ENCODE measurements at places on chromosomes 5 and 9.

GRCh38 chr5:125200866-125201373 is 454.5 kb upstream of the ZNF608 start:
- no peak for DNase-seq

- no peak for DNase-seq
Observed at GRCh38 chr9:114478871-114479270, 26.4 kb downstream of the WHRN start.

DNA sequence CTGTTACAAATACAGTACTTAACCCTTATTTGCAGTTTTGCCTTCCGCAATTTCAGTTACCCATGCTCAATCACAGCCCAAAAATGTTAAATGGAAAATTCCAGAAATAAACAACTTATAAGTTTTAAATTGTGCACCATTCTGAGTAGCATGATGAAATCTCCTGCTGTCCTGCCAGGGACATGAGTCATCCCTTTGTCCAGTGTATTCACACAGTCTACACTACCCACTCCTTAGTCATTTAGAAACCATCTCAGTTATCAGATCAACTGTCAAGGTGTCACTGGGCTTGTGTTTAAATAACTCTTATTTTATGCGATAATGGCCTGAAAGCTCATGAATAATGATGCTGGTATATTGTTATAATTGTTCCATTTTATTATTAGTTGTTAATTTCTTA is 95.8 kb downstream of the PLCXD3 start:
- DNase-seq, result no peak

GRCh38 chr5:146345240-146345577 is 6.6 kb downstream of the POU4F3 start:
- no peak for DNase-seq

GRCh38 chr5:6937677-6938076 is 224.4 kb downstream of the TENT4A start:
- no peak for DNase-seq

GRCh38 chr5:38422622-38423021 is 133.8 kb downstream of the LIFR start:
- no peak for DNase-seq

- DNase-seq, result no peak
Observed at GRCh38 chr9:131891598-131891997, 151.7 kb upstream of the RAPGEF1 start.

GRCh38 chr5:109177227-109177626 is 232.5 kb downstream of the PJA2 start:
- no peak for DNase-seq

DNA sequence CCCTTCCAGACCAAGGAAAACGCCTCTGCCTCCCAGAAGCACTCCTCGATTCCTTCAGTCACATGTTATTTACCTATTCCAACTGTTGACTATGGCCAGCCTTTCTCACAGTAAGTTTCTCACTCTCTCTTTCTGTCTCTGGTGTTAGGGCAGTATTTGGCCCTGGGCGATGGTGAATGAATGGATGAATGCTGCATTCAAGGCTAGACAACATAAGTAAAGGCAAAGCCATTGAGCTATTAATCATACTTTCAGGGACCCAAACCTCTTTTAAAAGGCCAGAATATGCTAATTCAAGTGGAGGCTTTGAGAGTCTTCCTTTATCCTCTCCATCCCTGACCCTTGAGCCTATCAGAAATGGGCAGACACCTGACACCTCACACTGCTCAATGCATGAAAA is 78.5 kb downstream of the SEC61B start:
- DNase-seq, result no peak

- DNase-seq, result no peak
Observed at GRCh38 chr9:129881547-129882324, 46.5 kb downstream of the USP20 start.

DNA sequence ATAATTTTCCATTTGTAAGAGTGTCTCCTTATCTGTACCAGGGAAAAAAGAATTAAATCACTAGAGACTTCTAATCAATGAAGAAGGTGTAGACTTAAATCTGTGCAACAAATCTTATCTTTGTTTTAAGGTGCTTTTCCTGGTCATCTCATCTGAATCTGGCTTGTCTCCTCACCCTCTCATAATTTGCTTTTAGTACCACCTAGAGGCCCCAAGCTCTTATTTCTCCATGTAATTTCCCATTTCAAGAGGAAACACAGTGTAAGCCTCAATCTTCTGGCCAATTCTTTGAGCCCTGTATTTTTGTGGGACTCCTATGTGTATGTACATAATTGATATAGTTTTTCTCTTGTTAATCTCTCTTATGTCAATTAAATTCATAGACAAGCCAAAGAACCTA is 1975.3 kb upstream of the CDH6 start:
- no peak for DNase-seq

DNA sequence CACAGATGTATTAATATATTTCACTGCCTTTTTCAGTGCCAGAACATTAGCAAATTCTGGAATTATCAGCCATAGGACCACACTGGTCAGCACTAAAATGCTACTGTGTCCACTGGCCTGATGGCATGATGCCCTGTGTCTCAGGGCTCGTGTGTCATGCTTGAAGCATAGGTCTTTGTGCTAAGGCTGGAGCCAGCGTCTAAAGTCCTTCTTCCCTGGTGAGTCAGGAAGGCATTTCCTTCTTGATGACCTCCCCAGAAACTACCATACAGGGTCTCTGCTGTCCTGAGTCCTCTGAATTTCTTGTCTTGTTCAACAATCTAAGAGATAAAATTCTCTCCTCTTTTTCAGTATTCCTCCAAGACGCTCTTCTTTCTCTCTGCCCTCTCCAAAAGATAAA is 489.9 kb downstream of the PSAT1 start:
- no peak for DNase-seq
